ENCODE measurements at places on chromosomes 2 and 18.
A peak's percentile ranks its signal among the peaks of the same experiment; 100 is the strongest.

GRCh38 chr2:220147161-220148038 is 520.0 kb downstream of the SLC4A3 start:
- DNase-seq: peak; percentile 49

DNA sequence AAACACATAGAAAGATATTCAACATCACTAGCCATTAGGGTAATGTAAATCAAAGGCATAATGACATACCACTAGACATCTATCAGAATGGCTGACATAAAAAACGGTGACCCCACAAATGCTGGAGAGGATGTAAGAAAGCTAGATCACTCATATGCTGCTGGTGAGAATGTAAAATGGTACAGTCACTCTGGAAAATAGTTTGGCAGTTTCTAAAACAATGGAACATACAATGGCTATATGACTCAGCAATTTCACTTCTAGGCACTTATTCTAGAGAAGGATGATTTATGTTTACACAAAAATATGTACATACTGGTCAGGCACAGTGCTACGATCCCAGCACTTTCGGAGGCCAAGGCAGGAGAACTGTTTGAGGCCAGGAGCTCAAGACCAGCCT is 87.3 kb downstream of the COLEC12 start:
- DNase-seq: peak; percentile 56

- DNase-seq: no peak
Measured at GRCh38 chr2:106843910-106844250, 42.1 kb downstream of the ST6GAL2 start.

- DNase-seq: peak; percentile 51
Measured at GRCh38 chr2:232689152-232689910, 7.8 kb upstream of the GIGYF2 start.

DNA sequence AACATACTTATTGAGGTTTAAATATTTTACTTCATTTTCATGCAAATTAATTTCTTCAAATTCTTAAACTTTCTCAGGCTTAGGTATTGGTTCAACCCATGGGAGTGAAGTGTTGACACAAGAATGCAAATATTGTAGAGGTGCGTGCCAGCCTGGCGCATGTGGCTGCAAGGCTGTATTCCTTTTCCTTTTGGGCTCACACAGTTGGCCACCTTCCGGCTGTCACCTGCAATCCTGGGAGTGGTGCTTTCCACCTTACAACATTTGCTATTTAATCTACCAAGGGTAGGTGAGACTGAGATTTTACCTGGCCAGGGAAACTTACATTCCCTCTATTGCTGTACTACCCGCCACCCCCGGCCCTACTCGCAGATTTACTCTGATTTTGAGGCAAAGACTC is 141.1 kb downstream of the DCC start:
- no peak for DNase-seq

DNA sequence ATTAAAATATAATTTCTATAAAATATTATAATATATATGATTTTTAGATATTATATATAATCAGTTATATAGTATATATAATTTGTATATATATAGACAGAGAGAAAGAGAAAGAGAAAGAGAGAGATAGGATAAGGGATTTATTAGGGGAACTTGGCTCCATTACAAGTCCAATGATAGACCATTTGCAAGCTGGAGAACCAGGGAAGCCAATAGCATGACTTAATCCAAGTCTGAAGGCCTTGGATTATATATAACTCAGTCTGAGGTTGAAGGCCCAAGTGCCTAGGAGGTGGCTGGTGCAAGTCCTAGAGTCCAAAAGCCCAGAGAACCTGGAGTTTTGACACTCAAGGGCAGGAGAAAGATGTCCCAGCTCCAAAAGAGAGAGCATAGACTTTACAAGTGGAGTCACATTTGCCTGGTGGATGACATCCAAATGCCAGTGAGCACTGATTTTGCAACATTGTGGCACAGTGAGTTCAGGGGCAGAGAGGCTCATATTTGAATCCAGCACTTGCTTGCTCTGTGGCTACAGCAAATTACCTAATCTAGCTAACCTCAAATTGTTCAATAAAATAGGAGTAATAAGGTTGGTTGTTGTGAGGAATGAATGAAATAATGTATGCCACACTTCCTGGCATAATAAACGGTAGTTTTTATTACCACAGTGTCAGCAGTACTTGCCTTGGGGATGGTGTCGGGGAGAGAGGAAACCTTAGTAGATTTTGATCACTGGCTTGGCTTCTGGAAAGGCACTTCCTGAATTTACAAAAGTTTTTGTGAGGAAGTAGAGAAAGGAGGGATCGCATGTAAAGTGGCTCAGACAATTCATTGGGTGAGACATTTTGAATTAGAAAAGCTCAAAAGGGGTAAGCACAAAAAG is 69.6 kb upstream of the CD28 start:
- no peak for DNase-seq

GRCh38 chr2:27025861-27026851 is 6.6 kb upstream of the TMEM214 start:
- no peak for DNase-seq

DNA sequence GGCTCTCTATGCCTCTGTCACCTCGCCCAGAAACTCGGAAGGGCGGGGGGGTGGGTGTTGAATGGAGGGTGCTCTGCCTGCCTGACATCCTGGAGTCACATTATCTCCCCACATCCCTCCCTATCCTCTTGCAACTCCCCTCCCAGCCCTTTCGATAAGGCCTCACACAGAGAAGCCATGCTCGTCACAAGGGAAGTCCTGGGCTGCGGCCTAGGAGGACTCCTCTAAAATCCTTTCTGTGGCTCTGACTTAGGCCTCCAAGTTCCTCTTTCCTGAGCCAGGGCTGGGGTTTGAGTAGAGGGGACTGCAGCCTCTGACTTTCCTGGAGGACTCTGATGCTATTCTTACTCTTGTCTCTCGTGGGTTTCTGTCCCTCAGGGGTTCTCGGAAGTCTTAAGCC is 75.0 kb upstream of the PKDCC start:
- DNase-seq: no peak

- no peak for DNase-seq
Measured at GRCh38 chr2:37560241-37560848, 111.1 kb downstream of the CDC42EP3 start.

DNA sequence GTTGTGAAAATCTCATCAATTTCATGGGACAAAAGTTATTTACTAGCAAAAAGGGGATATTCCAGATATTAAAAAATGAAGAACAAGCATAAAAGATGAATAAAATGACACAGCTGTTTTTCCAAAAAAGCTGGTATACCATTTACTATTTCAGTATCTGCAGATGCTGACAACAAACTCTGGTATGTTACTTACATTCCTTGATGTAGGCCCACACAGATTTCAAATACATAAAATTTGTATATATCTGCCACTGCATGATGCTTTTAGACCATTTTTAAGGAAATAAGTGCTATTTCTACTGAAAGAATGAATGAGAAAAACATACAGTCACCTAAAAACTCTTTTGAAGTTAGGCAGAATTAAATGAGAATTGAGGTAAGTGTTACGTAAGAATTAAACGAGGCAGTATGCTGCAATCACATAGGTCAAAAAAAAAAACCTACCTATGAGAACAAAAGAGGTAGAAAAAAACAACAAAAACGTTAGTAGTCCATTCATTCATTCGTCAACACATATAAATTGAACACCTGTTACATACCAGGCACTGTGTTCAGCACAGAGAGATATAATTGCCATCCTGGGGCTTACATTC is 32.5 kb downstream of the ARL5A start:
- peak; percentile 7 for DNase-seq

GRCh38 chr2:1638281-1638860 is 105.9 kb downstream of the PXDN start:
- DNase-seq: no peak

DNA sequence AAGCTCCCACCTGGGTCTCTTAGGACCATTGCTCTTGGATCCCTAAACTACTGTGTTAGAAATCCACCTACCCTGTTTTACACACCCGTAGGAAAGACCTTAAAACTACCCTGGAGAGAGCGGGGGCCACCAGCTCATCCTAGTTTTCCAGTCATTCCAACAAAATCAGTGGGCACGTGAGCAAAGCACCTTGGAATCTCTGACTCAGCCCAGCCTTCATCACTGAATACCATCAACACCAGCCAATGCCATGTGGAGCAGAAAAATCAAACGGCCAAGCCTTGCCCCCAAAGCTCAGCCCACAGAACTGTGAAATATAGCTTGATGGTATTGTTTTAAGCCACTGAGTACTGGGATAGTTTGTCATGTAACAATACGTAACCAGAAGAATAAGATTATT is 449.7 kb upstream of the CHAC2 start:
- DNase-seq: no peak

DNA sequence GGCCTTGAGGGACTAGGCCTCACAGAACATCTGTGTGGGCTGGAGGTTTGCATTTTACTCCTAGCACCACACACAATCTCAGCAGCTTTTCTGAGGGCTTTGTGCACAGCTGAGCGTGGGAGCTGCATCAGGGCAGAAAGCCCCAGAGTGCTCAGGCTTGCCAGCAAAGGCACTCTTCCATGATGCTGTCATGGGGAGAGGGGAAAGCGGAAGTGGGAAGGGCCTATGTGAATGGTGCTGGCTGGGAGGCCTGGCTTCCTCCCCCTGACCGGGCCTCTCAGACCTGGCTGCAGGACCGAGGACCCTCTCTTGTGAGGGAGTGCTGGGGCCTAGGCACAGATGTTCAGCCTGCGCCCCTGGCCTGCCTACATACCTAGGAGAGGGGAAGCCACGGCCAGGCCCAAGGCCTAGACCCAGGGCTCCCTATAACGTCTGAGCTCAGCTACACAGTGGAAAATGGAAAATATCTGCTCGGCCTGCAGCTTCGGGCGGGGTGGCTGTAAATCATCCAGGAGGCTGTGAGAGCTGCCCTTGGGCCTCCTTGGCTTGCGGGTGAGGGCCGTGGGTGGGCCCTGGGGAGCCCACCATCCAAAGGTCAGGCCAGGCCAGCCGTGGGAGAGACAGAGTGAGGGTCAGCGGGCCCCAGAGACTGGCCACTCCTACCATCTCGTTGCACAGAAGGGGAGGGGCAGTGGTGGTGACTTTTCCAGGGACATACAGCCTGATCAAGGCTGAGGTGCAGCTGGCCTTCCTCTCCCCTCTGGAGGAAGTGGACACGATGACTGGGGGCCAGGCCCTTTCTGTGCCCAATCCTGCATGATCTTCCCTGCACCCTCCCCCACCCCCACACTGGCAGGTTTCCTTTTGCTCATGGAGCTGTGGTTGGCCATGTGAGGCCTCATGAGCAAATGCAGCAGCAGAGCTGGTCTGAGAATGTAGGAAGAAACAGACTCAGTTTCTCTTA is 22.8 kb downstream of the GLI2 start:
- peak; percentile 79 for DNase-seq

- no peak for DNase-seq
Measured at GRCh38 chr18:70256994-70257393, 31.9 kb upstream of the SOCS6 start.

DNA sequence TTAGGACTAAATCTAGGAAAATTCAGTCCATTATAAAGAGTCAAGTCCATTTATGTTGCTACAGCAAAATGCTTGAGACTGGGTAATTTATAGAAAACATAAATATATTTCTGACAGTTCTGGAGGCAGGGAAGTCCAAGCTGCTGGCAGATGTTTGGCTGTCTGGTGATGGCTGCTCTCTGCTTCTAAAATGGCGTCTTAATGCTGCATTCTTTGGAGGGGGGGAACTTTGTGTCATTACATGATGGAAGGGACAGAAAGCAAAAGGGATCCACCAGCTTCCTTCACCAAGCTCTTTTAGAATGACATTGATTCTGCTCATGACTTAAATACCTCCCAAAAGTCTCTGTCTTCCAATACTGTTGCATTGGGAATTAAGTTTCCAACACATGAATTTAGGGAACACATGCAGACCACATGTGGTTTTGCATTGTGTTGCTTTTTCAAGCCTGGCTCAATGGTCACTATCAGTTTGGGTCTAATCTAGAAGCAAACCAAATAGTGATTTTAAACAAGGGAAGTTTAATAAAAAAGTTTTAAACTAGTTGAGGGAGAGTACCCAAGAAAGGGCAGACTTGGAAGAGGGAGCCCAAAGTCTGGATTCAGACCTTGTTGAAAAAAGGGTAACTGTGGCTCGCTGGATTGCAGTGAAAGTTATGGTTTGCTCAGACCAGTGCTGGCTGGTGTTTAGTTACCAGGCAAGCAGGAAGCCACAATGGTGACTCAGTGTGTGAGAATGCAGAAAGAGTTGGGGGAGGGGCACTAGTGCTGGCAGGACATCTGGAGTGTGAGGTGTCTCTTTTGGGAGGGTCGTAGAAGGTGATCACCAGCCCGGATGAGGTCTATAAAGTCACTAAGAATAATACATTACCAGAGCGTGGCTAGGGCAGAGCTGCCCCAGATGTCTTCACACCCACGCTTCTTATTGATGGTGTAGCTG is 30.8 kb downstream of the C18orf54 start:
- peak; percentile 88 for DNase-seq

DNA sequence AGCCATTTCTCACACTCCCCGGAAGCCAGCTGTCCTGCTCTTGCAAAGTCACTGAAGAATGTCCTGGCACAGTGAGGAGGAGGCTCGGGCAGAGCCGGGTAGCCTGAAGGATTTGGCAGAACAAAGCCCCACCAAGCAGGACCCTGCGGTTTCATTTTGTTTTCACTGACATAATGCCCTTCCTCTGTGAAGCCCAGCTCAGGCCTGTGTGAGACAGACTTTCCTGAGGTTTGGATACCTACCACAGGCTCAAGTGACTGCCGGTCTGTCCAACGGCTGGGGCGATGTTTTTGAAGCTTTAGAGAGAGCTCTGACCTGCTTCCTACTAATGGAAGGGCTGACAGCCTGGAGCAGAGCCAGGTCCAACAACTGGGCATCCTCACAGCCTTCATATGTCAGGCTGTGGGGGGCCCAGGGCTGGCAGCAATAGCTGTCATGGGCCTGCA is 99.8 kb upstream of the FZD7 start:
- DNase-seq: peak; percentile 52

DNA sequence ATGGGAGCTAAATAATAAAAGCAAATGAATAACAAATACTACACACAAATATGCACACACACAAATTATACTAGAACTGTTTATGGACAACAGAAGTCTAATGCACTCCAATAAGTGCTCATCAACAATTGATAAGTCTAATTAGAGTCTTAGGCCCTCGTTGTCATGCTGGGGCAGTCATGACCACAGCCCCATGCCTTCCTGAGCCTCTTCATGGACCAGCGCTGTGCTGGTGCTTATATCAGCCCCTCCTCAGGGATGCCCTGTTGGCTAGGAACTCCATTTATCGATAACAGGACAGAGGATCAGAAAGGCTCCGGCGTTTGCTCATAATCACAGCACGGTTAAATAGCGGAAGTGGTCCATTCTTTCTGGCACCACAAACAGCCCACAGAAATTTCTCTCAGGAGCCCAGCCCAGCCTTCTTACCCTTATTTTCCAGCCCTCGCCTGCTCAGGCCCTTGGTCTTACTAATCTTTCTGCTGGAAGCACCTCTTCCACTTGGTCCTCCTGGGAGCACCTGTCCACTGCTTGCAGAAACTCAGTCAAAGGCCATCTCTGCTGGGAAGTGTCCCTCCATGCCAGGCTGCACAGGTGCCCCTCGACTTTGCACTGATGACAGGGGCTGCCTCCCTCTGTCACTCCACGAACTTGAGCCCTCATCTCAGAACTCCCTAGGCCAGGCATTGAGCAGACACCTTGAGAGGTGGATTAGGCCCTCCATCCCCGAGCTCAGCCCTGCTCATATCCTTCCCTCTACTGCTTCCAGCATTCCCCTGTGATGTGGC is 500.2 kb upstream of the HS6ST1 start:
- no peak for DNase-seq

Measured in fibroblast of skin of scalp (primary cell).